ENCODE measurements at places on chromosomes 2 and 18.

DNA sequence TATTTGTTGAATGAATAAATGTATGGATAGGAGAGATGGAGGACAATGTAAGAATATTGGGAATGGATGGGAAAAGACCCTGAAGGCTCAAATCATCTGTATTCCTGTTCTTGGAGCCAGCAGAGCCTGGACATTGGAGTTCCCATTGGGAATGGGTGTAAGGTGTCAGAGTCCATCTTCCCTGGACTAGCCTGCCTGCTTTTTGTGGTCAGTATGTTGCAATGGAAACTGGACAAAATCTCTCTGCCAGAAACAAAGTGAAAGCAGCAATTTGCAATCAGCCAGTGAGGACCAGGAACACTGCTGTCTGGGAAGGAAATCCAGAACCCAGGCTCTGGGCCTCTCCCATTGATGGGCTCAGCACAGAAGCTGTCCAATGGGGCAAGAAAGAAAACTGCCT, 83.5 kb upstream of the SKOR2 start:
- no peak for DNase-seq

- DNase-seq: peak; percentile 96
Measured at GRCh38 chr2:235238537-235238936, 255.3 kb upstream of the AGAP1 start.

- peak; percentile 19 for DNase-seq
Measured at GRCh38 chr2:18245375-18245774, 315.1 kb downstream of the RDH14 start.

DNA sequence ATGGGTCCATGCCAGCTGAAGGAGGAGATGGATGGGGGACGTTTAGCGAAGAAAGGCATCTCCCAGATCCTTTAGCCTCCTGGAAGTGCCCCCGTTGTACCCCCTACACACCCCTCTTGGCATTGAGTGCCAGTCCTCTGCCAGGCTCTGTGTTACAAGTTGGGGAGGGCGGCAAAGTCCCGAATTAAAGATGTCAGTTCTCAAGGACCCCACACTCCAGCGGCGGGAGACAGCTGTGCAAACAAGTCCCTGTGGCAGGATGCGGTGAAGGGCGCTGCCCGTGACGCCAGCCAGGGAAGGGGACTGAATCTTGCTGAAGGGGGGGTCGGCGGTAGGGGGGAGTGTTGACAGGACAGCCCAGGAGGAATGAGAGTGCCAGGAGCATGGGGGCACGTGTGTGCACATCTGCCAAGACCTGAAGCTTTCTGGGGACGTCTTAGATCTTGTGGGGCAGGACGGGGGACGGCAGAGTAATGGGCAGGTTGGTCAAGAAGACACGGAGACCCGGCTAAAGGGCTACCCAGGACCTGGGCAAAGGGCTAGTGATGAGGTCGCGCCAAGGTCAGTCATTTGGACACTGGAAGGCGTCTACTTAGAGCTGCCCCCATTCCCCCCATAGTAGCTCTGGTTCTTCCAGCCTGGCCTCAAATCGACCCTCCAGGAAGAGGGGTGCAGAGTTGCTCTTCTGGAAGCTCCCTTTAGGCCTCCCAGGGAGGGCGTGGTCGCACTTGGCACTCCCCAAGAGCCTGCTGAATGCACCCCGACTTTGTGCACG, 2.8 kb upstream of the CTDSP1 start:
- DNase-seq: peak; percentile 67

GRCh38 chr2:47208852-47209606, 53.9 kb upstream of the STPG4 start:
- DNase-seq: peak; percentile 66

DNA sequence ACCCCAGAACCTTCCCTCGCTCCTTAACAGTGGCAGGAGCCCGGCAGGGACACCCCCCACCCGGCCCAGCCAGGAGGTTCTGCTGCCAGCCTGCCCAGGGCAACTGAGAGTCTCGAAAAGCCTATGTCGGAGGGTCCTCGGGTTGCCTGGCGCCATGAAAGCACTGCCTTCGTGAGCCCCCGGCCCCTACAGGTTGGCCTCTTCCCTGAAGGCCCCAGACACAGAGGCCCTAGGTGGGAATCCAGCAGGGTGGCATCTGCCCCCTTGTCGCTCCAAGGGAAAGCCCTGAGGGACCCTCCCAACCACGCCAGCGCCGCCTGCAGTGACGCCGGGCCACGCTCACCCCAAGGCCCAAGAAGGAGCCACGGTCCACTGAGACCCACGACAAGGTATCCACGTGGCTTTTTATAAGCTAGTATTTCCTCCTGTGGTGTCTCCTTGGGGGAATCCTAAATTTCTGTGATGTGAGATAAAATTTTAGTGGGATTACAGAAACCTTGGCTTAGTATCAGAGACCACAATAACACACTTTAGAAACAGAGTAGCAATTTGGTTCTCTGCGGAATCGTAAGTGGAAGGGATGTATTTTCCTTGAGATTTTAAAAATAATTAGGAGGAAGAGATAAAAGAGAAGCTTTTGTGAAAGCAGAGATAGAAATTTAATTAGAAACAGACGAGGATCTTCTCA, 138.9 kb downstream of the HDAC4 start:
- DNase-seq: no peak

GRCh38 chr2:219527076-219527394, 12.8 kb downstream of the ASIC4 start:
- no peak for DNase-seq

- DNase-seq: peak; percentile 66
Measured at GRCh38 chr2:186503827-186504606, 18.0 kb downstream of the ZC3H15 start.

GRCh38 chr2:88181511-88181910, 11.4 kb downstream of the THNSL2 start:
- DNase-seq: peak; percentile 30

DNA sequence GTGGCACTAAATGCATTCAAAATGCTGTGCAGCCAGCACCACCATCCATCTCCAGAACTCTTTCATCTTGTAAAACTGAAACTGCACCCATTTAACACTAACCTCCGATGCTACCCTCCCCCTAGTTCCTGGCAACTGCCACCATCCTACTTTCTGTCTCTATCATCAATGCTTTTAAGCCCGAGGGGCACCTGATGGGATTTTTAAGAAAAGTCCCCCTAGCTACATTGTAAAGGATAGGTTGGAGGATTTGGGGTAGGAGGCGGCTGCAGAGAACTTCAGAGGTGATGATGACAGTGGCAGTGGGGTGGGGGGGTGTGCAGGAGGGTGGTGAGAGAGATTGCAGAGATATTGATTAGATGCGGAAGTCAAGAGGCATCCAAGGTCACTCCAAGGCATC, 10.8 kb upstream of the YWHAQ start:
- DNase-seq: no peak

All from cardiac fibroblast (primary cell).